ENCODE measurements at places on chromosomes 1 and 21.
A peak's percentile ranks its signal among the peaks of the same experiment; 100 is the strongest.

GRCh38 chr1:2093055-2093454 is 42.8 kb downstream of the PRKCZ start:
- no peak for DNase-seq

DNA sequence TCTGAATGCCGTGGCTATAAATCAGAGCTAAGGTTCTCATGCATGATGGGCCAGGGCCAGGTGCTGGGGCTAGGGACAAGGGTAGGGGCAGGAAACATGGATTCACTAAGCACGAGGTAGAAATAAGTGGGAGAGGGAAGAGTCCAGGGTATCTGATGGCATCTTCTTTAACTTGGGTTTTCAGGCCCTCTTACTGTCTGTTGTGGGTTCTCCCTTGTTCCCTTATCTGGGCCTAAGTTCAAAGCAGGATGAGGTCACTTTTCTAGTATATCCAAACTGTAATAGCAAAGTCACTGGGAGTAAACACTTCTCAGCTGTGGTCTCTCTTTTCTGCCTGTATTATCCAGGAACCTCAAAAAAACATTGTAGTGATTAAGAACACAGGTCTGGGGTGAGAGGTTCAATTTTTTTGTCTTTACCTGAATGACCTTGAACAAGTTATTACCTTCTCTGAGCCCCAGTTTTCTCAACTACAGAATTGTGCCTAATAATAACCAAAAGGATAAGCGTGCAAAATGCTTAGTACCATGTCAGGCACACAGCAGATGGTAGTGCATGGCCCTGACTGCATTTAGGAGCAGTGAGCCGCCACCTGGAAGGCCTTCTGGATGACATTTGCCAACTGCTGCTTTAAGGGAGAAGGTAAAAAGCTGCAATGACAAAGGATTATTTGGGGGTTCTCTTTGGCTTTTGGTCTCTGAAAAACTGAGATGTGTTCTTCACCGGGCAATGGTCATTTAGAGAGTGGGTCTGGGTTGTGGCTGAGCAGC is 53.6 kb upstream of the A3GALT2 start:
- DNase-seq: no peak

GRCh38 chr1:17314491-17314971 is 6.5 kb downstream of the PADI4 start:
- no peak for DNase-seq

GRCh38 chr1:86175756-86176155 is 19.2 kb upstream of the COL24A1 start:
- no peak for DNase-seq

- DNase-seq: peak; percentile 79
These were observed 498.1 kb downstream of the LMO4 start for GRCh38 chr1:87826681-87827251.

Measured in fibroblast of skin of back (primary cell).